T-helper 17 cell (primary cell): ENCODE measurements at places on chromosomes 3 and 15.

DNA sequence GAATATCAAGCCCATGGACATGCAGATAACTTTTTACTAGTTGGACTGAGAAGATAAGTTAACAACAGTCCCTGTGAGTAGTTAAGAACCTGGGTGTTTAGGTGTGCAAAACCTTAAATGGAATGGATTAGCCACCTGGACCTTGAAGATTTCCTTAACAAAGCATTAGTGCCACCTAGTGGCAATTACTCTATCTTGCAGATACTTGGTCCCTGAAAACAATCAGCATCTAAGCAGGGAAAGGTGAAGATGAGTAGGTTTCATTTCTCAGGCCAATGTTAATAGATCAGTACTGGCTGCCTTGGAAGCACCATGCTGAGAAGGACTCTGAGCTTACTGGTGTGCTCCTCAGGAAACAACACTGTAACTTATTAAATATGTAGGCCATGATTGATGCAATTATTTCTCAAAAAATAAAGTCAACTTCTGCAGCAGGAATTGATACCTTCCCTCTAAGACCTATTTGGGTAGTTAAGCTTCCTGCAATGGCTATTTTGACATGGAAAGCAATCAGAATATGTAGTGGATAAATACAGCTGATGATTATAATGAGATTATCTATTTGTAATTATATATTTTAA lies 329.4 kb downstream of the TBC1D5 start:
- no peak overlapping the region for H3K27ac ChIP-seq
- H3K4me1 ChIP-seq, result peaks cover 5% of the 10 kb centered on the region
- H3K36me3 ChIP-seq, result no peaks in the 10 kb centered on the region
- no peaks in the 10 kb centered on the region for H3K27me3 ChIP-seq
- no peak for DNase-seq

DNA sequence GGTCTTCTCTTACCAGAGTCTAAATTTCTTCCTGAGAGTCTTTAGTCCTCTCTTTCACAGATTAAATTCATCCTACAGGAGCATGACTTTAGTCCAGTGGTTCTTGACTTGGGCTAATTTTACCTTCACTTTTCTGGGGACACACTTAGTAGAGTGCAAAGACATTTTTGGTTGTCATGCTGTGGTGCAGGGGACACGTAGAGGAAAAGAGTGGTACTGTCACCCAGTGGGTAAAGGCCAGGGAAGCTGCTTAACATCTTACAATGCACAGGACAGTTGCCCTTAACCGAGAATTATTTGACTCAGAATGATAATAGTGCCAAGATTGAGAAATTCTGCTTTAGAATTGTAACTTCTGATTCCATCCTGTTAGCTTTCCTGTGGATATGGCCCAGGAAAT lies 772.5 kb upstream of the GRM7 start:
- no peaks in the 10 kb centered on the region for H3K27me3 ChIP-seq
- DNase-seq, result no peak
- H3K4me1 ChIP-seq, result no peaks in the 10 kb centered on the region
- H3K36me3 ChIP-seq, result no peaks in the 10 kb centered on the region
- H3K27ac ChIP-seq, result no peak overlapping the region
- H3K4me3 ChIP-seq, result no peak overlapping the region

GRCh38 chr3:5016211-5017161 lies 37.2 kb downstream of the BHLHE40 start:
- H3K27me3 ChIP-seq, result no peaks in the 10 kb centered on the region
- DNase-seq, result peak; percentile 31
- peak overlapping the region; percentile 70 for H3K4me3 ChIP-seq
- H3K36me3 ChIP-seq, result no peaks in the 10 kb centered on the region
- H3K27ac ChIP-seq, result peak overlapping the region; percentile 98

DNA sequence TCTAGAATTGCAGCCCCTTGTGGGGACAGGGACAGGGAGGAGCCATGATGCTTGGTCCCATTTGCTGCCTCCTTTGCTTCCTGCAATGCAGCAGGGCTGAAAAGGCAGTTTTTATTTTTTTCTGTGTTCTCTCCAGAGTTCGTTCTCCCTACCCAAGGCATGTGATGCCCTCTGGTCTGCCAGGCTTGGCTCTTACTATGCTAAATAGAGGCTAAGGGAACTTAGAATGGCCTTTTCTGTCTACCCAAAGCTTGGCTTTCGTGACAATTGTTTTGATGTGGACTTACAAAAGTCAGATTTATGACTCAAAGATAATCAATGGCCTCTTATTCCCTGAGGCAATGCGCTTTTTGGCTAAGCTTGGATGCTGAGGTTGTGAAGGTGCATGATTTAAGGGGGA lies 293.3 kb upstream of the TBL1XR1 start:
- H3K36me3 ChIP-seq, result no peaks in the 10 kb centered on the region
- no peak overlapping the region for H3K4me3 ChIP-seq
- H3K27me3 ChIP-seq, result no peaks in the 10 kb centered on the region
- peak overlapping the region; percentile 2 for H3K27ac ChIP-seq
- H3K4me1 ChIP-seq, result peaks cover 9% of the 10 kb centered on the region
- no peak for DNase-seq

GRCh38 chr3:184633237-184633579 lies 71.6 kb downstream of the EPHB3 start:
- H3K4me3 ChIP-seq, result no peak overlapping the region
- no peak for DNase-seq
- H3K27ac ChIP-seq, result peak overlapping the region; percentile 37
- H3K27me3 ChIP-seq, result peaks cover 21% of the 10 kb centered on the region
- H3K4me1 ChIP-seq, result peaks cover 25% of the 10 kb centered on the region
- peaks cover 7% of the 10 kb centered on the region for H3K36me3 ChIP-seq

DNA sequence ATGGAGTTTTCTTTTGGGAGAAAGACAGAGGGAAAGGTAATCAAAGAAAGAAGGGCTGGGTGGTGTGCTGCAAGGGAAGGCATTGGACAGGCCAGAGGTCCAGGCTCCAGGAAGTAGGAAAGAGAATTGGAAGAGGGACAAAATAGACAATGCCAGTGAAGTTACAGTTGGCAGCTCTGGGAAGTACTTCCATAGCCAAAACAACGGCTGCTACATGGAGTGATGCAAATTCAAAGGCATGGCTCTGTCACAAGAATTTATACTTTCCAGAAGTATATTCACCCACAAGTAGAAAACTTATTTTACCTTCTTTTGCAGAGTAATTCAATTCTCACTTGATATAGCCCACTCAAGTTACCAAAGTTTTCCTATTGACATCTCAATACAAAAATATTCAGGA lies 191.5 kb downstream of the TNIK start:
- H3K27me3 ChIP-seq, result no peaks in the 10 kb centered on the region
- peaks cover 2% of the 10 kb centered on the region for H3K36me3 ChIP-seq
- H3K27ac ChIP-seq, result peak overlapping the region; percentile 86
- no peak overlapping the region for H3K4me3 ChIP-seq
- peaks cover 49% of the 10 kb centered on the region for H3K4me1 ChIP-seq

DNA sequence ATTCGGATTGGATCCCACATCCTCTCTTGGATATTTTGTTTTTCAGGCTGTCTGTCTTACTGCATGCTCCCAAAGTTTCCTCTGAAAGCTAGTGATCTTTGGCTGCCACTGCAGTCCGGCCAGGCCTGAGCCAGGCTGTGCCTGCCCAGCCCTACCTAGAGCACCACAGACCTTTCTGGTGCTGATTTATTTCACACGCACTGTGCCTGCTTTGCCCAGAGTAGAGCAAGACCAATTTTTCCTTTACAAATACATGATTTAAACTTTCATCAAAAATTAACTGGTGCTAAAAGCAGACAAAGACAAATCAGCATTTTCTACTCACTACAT lies 28.0 kb upstream of the NDUFB4 start:
- peaks cover 3% of the 10 kb centered on the region for H3K4me1 ChIP-seq
- H3K36me3 ChIP-seq, result no peaks in the 10 kb centered on the region
- H3K27ac ChIP-seq, result no peak overlapping the region
- no peak for DNase-seq
- no peak overlapping the region for H3K4me3 ChIP-seq

DNA sequence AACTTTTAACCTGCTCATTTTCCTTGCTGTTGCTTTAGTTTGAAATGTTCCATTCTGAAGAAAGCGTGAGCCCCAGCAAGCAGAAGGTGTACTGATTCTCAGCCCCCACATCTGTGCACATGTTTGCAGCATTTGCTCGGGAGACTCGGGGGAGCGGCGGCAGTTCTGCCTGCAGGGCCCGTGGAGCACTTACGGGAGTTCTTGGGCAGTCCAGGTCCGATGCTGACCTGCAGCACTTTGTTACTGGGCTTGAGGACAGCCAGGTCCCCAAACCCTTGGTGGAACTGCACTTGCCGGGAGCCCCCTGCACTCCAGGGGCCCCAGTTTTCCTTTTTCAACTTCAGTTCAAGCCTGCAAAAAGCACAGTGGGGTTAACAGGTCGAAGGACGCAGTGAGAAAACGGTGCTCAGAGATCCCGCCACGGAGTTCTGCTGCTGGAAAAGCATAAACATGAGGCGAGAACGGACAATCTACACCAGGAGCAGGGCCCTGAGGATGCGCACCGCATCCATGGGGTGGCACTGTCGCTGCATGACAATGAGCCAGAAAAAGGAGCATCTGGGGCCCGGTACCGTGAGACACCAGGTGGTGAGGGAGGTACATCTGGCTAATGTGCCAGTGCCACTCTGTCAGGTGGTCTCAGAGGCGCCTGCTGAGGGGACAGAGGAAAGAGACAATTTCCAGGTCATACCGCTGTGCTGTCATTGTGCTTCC lies 45.6 kb upstream of the LDHAL6B start:
- H3K36me3 ChIP-seq, result no peaks in the 10 kb centered on the region
- no peak for DNase-seq
- H3K27ac ChIP-seq, result no peak overlapping the region
- H3K27me3 ChIP-seq, result no peaks in the 10 kb centered on the region
- peaks cover under 1% of the 10 kb centered on the region for H3K4me1 ChIP-seq

- H3K4me1 ChIP-seq, result peaks cover 6% of the 10 kb centered on the region
- no peak overlapping the region for H3K4me3 ChIP-seq
- no peak for DNase-seq
Observed at GRCh38 chr15:74038707-74039655, 43.4 kb downstream of the GOLGA6A start.

DNA sequence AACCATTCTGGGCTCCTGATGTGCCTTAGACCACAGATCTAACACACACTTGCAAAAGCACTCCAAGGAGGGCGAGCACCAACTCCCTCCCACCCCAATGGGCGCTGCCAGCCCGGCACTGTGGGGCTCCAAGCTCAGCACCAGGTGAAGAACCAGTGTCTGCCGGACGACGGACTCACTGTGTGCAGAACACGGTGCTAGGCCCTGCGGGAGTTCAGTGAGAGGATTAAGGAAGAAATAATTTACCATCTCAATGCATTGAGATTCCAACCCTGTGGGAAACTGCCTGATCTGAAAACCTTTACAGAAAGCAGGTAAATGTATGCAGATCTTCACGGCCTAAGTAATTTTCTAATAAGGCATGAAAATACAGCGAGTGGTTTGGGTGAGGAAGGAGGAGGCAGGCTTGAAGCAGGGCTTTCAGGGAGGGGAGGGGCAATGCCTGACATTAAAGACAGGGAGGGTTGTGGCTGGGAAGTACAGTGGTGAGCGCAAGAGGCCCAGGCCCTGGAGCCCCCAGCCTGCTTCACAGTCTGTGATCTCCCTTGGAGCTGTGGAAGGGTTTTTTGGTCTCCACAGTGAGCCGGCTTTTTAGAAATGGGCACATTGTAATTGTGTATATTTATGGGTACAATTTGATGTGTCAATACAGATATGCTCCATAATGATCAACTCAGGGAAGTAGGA lies 35.6 kb upstream of the CHRNB4 start:
- no peaks in the 10 kb centered on the region for H3K4me1 ChIP-seq
- peaks cover 4% of the 10 kb centered on the region for H3K27me3 ChIP-seq
- H3K36me3 ChIP-seq, result no peaks in the 10 kb centered on the region
- H3K27ac ChIP-seq, result no peak overlapping the region
- H3K4me3 ChIP-seq, result no peak overlapping the region

DNA sequence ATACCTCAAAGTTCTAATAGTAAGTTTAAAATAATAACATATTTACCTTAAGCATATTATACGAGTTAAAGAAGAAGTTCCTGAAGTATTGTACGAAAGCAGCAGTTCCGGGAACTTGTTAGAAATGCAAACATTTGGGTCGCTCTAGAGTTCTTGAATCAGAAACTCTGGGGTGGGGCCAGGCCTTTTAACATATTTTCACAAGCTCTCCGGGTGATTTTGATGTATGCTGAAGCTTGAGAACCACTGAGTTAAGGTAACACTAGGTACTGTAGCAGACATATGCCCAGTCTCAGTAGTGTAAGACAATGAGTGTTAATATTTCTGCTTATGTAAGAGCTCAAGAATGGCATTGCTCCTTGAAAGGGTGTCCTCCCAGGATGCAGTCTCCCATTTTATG lies 461.1 kb downstream of the C3orf38 start:
- H3K4me1 ChIP-seq, result no peaks in the 10 kb centered on the region
- H3K27me3 ChIP-seq, result no peaks in the 10 kb centered on the region
- DNase-seq, result no peak
- H3K36me3 ChIP-seq, result no peaks in the 10 kb centered on the region

GRCh38 chr15:59998950-59999611 lies 5.0 kb upstream of the FOXB1 start:
- H3K27me3 ChIP-seq, result peaks cover 97% of the 10 kb centered on the region
- H3K4me1 ChIP-seq, result peaks cover 27% of the 10 kb centered on the region
- H3K27ac ChIP-seq, result peak overlapping the region; percentile 75
- H3K36me3 ChIP-seq, result peaks cover 3% of the 10 kb centered on the region
- DNase-seq, result no peak

- no peak for DNase-seq
- H3K27me3 ChIP-seq, result no peaks in the 10 kb centered on the region
- no peak overlapping the region for H3K27ac ChIP-seq
- H3K36me3 ChIP-seq, result no peaks in the 10 kb centered on the region
- H3K4me3 ChIP-seq, result no peak overlapping the region
Observed at GRCh38 chr3:2071531-2071930, 27.1 kb upstream of the CNTN4 start.

GRCh38 chr3:197841789-197842188 lies 50.7 kb downstream of the LRCH3 start:
- no peak for DNase-seq
- H3K4me1 ChIP-seq, result peaks cover 8% of the 10 kb centered on the region
- no peak overlapping the region for H3K4me3 ChIP-seq
- H3K27ac ChIP-seq, result no peak overlapping the region
- H3K27me3 ChIP-seq, result no peaks in the 10 kb centered on the region

- H3K4me1 ChIP-seq, result peaks cover 8% of the 10 kb centered on the region
- no peak overlapping the region for H3K4me3 ChIP-seq
- no peak for DNase-seq
- H3K27ac ChIP-seq, result no peak overlapping the region
- peaks cover 3% of the 10 kb centered on the region for H3K36me3 ChIP-seq
Observed at GRCh38 chr15:55827955-55828354, 85.0 kb upstream of the PRTG start.

GRCh38 chr3:151445273-151446001 lies 15.4 kb downstream of the IGSF10 start:
- no peak overlapping the region for H3K27ac ChIP-seq
- H3K4me1 ChIP-seq, result no peaks in the 10 kb centered on the region
- H3K4me3 ChIP-seq, result no peak overlapping the region
- peaks cover 45% of the 10 kb centered on the region for H3K27me3 ChIP-seq
- no peaks in the 10 kb centered on the region for H3K36me3 ChIP-seq

GRCh38 chr3:193014902-193015301 lies 97.2 kb upstream of the MB21D2 start:
- H3K36me3 ChIP-seq, result peaks cover 2% of the 10 kb centered on the region
- H3K27me3 ChIP-seq, result peaks cover 24% of the 10 kb centered on the region
- H3K4me3 ChIP-seq, result no peak overlapping the region
- H3K4me1 ChIP-seq, result no peaks in the 10 kb centered on the region

GRCh38 chr3:23608650-23609049 lies 197.1 kb upstream of the UBE2E1 start:
- peaks cover 8% of the 10 kb centered on the region for H3K27me3 ChIP-seq
- H3K36me3 ChIP-seq, result no peaks in the 10 kb centered on the region
- H3K27ac ChIP-seq, result no peak overlapping the region
